ENCODE measurements at places on chromosomes 7 and 10.

GRCh38 chr7:77226357-77226839 is 26.8 kb upstream of the FGL2 start:
- DNase-seq, result no peak

DNA sequence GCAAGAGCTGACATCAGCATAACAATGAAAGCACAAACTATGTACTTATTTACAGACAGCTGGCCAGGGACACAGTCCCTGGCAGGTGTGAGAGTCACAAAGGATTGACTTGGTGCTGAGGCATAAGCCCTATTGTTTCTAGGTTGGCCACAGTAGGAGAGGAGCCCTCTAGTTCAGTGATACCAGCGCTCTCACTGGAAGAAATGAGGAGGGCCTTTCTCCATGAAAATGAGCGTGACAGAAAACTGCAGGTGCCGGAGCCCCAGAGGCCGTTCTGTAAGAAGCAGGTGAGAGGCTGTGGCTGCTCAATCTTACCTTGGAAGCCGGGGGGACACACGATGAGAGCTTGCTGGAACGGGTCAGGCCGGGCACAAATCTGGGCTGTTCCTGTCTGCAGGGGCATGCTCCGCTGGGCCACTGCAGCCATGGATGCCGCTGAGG is 90.5 kb downstream of the CLEC2L start:
- no peak for DNase-seq

GRCh38 chr7:17183630-17184328 is 114.7 kb upstream of the AHR start:
- no peak for DNase-seq

DNA sequence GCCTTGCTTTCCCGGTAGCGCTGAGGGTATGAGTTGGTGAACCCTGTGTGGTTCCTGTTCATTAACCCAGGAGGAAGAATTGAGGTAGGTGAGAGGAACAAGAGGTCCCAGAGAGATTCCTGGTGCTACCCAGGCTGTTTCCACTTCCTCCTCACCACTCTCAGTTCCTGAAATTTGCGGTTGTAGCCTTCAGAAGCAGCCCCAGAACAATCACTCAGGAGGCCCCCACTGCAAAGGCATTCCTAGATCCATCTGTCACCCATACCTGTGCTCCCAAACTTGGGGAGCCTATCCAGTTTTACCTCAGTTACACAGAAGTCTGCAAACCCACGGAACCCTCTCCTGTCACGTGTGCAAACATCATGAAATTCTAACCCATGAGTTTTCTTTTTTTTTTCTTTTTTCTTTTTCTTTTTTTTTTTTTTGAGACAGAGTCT is 9.0 kb upstream of the PIP4K2A start:
- no peak for DNase-seq

DNA sequence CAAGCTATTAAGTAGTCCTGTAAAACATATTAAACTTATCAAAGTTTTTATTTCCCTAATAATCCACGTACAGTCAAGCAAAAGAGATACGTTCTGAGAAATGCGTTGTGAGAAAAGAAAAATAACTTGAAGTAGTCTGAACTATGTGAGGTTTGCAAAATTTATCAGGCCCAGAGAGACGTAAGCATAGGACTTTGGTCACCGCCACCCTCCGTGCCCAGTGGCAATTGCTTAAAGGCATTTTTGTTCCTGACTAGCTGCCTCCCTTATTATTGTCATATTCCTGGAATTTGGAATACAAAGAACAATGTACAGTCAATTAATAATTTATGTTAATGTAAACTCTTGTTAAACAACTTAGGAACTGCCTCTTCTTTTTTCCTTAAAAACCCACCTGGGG is 22.8 kb downstream of the HIBADH start:
- no peak for DNase-seq

GRCh38 chr10:33381451-33382215 is 47.2 kb upstream of the NRP1 start:
- no peak for DNase-seq

DNA sequence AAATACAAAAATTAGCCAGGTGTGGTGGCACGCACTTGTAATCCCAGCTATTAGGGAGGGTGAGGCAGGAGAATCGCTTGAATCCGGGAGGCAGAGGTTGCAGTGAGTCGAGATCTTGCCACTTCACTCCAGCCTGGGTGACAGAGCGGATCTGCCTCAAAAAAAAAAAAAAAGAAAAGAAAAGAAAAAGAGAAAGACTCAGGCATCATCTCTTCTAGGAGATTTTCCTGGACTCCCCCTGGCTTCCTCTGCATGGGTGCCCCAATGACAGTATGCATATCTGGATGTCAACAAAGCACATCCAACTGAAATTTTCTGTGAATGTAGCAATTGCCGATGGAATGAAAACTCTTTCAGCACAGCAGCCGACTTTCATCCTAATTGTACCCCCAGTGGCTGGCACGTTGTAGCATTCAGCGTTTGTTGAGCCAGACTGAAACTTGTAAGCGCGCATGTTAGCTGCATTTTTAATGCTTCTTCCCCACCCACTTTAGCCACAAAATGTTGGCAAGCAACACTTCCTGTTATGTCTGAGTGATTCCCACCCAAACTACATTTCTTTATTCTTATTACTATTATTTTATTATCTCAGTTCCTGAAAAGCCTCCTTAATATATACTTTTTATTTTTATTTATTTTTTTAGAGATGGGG is 70.2 kb downstream of the PRTFDC1 start:
- no peak for DNase-seq

DNA sequence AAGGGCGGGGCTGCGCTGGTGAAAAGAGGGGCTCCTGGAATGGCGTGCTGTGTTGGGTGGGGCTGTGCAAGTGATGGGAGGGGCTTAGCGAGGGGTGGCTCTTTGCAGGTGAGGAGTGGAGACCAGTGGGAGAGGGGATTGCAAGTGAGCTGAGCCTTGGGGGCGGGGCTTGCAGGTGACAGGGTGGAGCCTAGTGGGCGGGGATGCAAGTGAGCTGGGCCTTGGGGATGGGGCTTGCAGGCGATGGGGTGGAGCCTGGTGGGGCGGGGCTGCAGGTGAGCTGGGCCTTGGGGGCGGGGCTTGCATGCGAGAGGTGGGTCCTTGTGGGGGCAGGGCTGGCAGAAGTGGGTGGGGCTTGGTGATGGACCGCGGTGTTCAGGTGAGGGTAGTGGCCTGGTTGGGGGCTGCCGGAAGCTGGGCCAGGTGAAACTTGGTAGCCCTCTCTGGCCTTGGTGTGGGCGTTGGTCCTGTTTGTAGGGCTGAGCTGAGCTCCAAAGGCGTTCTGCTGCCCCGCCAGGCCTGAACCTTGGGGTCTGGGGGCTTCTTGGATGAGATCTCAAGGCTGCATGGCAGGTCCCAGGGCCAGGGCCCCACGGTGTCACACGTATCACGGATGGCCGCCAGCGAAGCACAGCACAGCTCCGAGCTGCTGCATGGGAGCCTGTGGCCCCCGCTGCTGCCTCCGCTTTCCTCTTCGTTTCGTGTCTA is 743 bp upstream of the PITRM1 start:
- no peak for DNase-seq

- DNase-seq, result no peak
Measured at GRCh38 chr10:86254526-86255174, 111.9 kb downstream of the GRID1 start.

GRCh38 chr10:490256-490655 is 199.2 kb downstream of the DIP2C start:
- DNase-seq, result no peak

DNA sequence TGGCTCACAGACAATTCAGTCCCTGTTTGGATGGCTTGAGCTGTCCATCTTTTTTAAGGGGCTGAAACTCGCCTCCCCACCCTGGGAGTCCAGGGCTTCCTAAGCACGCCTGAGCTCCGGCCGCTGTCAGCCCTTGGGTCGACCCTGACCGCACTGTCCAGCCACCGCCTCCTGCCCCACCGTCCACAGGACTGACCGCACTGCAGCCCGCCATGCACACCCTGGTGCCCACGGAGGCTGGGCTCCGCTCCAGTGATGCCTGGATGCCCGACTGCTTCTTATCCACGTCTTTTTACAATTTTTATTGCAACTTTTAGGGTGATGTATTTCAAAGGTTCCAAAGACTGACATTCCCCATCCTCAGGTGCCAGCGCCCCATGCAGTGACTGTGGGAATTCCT is 39.4 kb upstream of the FOXL3 start:
- no peak for DNase-seq

DNA sequence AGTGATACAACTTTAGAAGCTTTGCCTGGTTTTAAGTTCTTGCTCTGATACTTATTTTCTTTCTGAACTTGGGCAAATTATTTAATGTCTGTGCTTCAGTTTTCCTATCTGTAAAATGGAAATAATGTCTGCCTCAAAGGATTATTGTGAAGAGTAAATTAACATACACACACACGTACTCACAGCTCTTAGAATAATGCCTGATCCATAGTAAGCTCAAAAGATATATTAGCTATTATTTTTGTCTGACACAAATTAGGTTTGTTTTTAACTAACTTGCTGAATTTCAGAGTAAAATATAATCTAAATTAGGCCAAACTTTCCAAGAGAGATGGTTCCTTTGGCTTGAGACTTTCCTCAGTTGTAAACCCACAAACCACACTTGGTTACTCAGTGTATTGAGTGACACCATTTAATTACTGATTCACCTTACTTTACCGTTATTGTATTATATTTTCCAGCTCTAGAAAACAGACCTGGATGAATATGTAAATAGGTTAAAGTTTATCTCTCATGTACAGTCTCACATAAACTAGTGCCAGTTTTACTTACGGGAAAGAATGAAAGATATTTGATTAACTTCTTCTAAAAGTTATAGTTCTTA is 50.4 kb downstream of the VTI1A start:
- DNase-seq, result no peak

GRCh38 chr7:69276011-69276729 is 322.1 kb upstream of the AUTS2 start:
- no peak for DNase-seq

GRCh38 chr7:105805447-105806019 is 70.9 kb downstream of the ATXN7L1 start:
- DNase-seq, result no peak

GRCh38 chr7:110027385-110027784 is 1063.5 kb upstream of the LRRN3 start:
- DNase-seq, result no peak

- DNase-seq, result no peak
Measured at GRCh38 chr7:30648744-30649540, 33.3 kb downstream of the CRHR2 start.

GRCh38 chr10:31011665-31012022 is 20.0 kb downstream of the ZNF438 start:
- no peak for DNase-seq

DNA sequence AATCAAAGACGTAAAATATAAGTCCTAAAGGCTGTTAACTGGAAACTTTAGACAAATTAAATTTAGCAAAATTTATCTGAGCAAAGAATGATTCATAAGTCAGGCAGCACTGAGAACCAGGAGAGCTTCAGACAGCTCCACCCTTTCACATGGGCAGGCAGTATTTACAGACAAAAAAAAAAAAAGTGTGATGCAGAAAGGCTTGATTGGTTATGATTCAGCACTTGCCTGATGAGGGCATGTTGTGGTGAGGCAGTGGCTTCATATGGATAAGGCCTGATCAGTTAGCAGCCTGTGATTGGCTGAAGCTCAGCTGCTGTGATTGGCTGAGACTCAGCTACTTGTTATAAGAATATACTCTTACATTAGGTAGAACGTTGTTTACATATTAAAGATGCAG is 495.4 kb upstream of the POM121L12 start:
- no peak for DNase-seq

- DNase-seq, result peak; percentile 30
Measured at GRCh38 chr10:6203331-6204062, 765 bp downstream of the PFKFB3 start.

DNA sequence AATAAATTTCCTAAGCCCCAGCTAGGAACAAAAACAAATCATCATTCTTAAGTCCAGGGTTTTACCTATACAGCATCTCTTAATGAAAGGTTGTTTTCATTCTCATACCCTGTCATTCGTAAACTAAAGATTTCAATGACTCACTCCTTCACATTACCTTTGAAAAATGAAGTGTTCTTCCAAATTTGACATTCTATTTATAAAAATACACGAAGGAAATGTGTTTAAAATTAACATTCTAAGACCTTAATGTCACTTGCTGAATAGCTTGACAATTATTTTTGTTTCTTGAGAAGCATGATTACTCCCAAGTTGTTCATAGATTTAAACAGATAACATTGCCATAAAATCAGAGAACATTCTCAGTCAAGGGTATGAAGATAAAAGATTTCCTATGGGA is 1188.3 kb upstream of the SORCS1 start:
- no peak for DNase-seq

GRCh38 chr10:4477664-4478063 is 348.3 kb upstream of the AKR1E2 start:
- no peak for DNase-seq

DNA sequence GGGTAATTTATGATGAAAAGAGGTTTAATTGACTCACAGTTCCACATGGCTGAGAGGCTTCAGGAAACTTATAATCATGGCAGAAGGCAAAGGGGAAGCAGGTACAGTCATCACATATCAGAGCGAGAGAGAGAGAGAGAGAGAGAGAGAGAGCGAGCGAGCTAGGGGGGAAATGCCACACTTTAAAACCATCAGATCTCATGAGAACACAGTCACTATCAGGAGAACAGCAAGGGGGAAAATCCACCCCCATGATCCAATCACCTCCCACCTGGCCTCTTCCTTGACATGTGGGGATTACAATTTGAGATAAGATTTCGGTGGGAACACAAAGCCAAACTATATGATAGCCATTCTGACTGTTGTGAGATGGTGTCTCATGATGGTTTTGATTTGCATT is 576.3 kb downstream of the GFRA1 start:
- no peak for DNase-seq

GRCh38 chr7:68433462-68434070 is 1164.7 kb upstream of the AUTS2 start:
- no peak for DNase-seq

DNA sequence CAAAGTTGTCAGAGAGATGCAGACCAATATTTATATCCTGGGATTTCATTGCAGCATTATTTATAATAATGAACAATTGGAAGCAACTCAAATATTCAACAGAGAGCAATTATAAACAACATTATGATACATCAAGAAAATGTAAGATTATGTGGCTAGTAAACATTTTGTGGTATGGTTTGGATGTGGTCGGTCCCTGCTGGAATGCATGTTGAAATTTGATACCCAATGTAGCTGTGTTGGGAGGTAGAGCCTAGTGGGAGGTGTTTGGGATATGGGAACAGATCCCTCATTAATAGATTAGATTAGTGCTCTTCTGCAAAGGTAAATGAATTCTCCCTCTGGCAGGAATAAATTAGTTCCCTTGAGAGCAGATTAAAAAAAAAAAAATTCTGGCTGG is 350.9 kb downstream of the ANKRD30A start:
- no peak for DNase-seq

DNA sequence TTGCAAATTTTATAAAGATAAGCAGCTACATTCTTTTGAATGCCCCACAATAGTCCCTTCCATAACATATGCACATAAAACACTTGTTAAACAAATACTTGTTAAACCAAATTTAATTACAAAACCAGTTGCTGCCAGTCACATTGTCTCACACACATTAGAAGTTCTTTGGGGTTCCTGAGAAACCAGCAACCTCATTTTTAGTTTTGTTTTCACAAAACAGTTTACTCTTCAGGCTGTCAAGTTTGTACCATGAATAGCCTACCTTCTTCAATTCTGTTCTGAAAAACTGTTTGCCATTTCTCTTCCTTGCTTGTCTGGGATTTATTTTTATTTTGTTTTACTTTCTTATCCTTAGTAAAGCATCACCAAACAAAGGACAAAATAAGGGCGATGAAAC is 176.5 kb upstream of the PHF14 start:
- no peak for DNase-seq

- DNase-seq, result no peak
Measured at GRCh38 chr10:86632009-86632800, 22.1 kb upstream of the OPN4 start.

Data from SW 1271 (cell line).